ELF-1 (cell line): ENCODE measurements at places on chromosomes 11 and 22.

DNA sequence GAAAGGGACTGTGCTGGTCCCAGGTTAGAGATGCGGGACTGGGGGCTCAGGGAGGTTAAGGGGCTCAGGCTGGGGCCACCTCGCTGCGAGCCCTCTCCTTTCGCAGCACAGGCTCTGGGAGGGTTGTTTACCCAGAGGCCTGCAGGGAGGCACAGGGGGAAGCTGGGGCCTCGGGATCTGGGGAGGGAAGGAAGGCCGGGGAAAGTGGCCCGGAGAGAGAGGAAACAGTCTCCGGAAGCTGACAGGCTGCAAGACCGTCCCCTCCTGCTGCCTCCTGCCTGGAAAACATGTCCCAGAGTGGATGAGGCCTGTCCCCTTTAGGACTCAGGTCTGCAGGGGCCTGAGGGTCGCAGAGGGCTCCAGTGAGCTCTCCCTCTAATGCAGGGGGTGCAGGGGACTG is 45.4 kb downstream of the MYO7A start:
- DNase-seq = no peak

DNA sequence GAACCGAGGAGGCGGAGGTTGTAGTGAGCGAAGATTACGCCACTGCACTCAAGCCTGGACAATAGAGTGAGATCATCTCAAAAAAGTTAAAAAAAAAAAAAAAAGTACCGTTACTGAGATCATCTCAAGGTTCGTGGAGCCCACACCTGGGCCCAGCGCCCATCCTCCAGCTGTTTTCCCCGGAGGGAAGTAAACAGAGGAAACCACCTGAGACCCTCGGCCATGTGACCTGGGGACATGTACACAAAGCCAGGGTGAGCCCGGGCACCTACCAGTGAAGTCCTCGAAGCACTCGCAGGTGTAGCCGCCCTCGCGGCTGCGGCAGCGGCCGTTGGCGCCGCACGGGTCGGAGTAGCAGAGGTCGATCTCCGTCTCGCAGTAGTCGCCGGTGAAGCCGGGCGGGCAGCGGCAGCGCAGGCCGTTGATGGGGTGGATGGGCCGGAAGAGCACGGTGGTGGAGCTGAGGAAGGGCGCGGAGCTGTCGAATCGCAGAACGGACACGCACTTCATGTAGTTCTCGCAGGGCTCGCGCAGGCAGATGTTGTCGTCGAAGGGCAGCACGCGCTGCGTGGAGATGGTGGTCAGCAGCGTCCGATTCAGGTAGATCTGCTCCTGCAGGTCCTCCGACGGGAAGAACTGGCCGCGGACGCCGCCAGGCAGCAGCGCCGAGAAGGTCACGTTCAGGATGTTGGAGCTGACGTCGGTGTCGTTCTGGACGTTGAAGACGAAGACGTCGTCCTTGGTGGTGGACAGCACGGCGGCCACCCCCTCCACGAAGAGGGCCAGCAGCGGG is 73.8 kb downstream of the CELSR1 start:
- DNase-seq = no peak

- DNase-seq = no peak
Measured at GRCh38 chr11:70725278-70725677, 326.9 kb downstream of the CTTN start.

DNA sequence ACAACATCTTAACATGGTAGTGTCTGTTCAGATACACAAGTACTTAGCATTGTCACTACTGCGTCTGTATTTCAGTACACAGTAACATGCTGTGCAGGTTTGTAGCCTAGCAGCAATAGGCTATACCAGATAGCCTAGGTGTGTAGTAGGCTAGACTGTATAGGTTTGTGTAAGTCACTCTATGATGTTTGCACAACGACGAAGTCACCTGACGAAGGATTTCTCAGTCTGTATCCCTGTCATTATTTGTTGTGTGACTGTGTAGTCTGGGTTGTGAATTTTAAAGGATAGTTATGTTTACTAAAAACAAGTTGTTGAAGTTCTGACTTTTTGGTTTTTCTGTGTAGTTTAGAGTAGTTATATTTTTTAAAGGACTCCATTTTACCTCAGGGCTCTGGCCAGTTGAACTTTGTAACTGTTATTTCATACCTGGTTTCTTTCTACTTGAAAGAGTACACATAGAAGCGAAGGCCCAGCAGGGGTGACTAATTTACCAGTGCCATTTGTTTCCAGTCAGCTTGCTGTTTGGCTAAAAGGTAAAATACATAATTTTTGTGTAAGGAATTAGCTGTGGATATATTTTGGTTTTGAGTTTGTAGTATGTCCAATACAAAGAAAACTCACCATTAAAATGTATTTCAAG is 72.3 kb downstream of the PPP6R3 start:
- DNase-seq = no peak

GRCh38 chr11:105220121-105220520 is 80.6 kb upstream of the CARD18 start:
- DNase-seq = no peak

GRCh38 chr11:68843052-68843561 is 1.4 kb upstream of the CPT1A start:
- DNase-seq = peak; percentile 32

- no peak for DNase-seq
Measured at GRCh38 chr22:22046370-22046769, 63.8 kb upstream of the TOP3B start.

- DNase-seq = peak; percentile 30
Measured at GRCh38 chr11:133547808-133548494, 15.7 kb upstream of the OPCML start.

DNA sequence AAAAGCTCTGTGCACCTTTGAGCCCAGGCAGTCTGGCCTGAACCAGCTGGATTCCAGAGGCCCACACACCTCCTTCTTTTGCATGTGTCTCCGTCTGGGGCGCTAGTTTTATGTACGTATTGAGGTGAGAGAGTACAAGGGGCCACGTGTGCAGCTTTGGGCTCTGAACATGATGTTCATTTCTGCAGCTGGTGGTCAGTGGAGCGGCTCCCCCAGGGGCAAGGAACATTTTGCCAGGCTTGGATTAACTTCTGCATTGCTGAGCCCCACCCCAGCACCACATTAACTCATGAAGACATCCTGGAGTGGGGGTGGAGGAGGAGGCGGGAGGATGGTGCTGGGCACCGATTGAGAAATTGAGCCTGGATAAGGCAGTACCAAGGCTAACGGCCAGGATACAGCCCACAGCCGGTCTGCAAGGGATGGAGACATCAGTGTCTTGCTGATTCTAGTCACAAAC is 13.8 kb downstream of the USP2 start:
- no peak for DNase-seq

DNA sequence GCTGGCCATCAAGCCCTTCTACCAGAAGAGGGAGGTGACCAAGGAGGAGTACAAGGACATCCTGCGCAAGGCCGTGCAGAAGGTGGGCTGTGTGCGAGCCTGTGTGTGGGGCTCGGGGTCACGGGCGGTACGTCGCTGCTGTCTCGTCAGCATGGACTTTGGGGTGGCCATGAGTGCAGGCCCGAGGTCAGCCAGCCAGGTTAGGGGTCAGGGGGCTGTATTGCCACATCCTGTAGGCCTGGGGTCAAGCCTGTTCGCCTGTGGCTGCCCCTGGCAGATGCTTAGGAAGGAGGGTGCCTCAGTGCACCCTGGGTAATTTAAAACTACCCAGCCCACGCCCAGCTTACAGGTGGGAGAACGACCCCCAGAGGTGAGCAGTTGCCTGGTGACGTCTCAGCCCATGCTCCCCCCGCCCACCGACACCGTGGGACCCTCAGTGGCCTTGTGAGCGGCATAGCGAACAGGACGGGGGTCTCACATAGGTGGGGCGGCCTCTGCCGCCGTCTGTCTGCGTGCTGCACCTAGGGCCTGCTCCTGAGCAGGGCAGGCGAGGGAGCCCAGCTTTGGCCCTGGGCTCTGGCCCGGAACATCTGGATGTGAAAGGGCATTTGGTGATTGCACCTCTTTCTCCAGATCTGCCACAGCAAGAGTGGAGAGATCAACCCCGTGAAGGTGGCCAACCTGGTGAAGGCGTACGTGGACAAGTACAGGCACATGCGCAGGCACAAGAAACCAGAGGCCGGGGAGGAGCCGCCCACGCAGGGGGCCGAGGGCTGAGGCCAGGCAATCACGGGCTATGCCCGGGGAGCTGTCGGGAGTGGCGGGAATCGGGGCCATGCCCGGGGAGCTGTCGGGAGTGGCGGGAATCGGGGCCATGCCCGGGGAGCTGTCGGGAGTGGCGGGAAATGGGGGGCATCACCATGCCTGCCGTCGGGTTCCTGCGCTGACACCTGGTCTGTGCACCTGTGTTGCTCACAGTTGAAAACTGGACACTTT is 4.5 kb downstream of the IRF7 start:
- DNase-seq = no peak

DNA sequence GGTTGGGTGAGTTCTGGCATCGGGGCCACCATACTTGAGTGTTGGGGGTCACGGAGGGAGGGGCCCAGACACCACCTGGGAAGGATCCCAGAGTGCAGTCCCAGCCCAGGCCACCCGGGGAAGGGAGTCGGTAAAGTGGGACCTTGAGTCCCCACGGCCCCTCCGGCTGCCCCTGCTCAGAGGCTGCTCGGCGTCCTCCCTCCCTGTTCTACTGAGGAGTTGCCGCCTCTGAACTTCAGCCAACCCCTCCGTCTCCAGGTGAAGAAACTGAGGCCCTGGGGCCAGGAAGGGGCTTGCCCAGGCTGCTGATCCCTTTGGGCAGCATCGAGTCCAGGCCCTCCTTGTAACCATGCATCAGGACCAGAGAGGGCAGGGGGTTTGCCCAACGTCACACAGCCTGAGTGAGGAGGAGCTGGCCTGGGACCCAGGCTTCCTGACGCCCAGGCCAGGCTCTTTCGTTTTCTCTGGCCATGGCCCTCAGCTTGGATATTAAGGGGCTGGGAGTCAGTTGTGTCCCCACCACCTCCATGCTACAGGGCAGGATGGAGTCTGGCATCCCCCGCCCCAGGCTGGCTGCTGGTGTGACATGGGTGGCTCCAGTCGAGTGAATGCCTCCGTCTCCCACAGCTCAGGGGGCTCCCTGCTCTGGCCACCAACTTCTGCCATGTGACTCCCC is 1.3 kb downstream of the PARVG start:
- no peak for DNase-seq

DNA sequence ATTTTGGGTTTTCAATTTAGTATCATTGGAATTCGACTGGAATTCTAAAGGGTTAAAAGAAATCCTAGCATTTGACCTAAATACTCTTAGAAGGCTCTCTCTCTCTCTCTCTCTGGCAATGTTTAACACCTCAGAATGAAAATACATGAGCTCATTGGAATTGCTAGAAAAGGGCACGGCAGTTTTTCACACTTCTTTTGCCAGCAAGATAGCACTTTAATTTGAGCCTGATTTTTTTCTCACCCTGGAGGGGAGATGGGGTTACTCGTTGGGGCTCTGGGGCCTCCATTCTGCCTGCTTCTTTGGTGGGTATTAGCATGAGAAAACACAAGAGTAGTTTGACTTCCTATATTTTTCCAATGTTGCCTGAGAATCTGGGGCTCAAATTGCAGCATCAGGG is 22.8 kb upstream of the CLMP start:
- DNase-seq = no peak

DNA sequence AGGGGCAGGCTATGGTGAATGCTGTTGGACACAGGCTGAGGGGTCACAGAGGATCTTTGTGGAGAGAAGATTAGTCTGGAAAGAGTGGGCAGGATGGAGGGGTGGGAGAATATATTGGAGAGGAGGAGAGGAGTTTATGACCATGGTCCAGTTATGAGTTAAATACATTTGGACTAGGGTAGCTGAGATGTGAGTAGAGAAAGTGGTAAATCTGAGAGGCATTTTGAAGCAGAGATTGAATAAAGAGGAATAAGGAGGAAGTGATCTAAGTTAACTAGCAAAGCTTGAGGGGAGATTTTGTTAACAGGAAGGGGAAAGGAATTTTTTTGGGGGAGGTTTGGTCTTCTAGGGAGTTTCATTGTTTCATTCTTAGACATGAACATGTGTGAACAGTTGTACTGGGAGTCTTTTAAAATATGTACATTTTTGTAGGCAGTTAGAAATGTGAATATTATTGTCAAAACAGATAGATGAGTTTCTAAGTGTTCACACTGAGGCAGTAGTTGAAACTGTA is 43.1 kb upstream of the EED start:
- no peak for DNase-seq

- DNase-seq = peak; percentile 91
Measured at GRCh38 chr22:21567456-21568346, at the start of gene UBE2L3. Gene UBE2L3, plus strand, starts transcription at chr22:21567714. Its CDS starts 31 bp downstream, at chr22:21567745.

GRCh38 chr11:93493252-93493897 is 49.8 kb downstream of the SMCO4 start:
- no peak for DNase-seq

DNA sequence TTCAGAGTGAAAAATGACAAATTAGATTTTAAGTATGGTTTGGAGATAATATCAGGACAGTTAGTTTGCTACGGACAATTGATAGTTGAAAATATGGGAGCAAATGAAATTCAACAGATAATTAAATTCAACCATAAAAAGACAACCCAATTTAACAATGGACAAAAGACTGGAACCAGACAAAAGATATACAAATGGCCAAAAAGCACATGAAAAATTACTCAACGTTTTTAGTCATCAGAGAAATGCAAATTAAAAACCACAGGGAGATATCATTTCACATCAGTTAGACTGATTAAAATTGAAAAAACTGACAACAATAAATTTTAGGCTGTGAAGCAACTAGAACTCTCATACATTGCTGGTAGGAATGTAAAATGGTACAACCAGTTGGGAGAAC is 27.2 kb downstream of the SIK2 start:
- DNase-seq = no peak

DNA sequence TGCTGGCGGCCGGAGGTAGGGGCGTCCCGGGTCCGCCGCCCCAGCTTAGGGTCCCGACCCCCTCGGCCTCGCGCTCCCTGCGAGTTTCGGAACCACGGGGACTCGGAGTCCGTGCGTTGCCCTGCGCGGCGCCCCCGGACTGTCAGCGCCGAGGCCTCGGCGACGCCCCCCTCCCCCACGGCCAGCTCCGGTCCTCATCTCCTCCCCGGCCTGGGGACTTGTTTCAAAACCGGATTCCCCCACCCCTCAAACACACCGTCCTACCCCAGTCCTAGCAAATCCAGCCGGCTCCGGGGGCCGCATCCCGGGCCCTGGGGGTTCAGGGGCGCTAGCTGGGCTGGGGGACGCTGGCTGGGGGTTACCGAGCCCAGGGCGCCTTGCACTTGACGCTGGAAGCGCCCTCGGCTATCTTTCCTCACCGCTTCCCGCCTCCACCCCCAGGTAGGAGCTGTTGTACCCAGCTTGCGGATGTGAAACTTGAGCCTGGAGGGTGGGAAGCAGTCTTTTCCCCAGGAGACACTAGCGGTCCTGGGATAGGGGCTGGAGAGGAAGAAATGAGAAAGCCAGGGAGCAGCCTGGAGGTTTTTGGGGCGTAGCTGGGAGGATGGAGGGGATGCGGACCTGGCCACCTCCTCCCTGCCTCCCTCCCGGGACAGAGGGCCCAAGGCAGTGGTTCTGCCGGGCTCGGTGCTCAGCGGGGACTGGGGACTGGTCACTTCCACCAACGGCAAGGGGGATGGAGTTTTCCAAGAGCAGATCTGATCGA is 550 bp downstream of the FBLN1 start:
- no peak for DNase-seq

GRCh38 chr11:9681583-9682372 is 17.9 kb downstream of the SWAP70 start:
- DNase-seq = no peak
